AG04449 (cell line): ENCODE measurements at places on chromosomes 2 and 18.

DNA sequence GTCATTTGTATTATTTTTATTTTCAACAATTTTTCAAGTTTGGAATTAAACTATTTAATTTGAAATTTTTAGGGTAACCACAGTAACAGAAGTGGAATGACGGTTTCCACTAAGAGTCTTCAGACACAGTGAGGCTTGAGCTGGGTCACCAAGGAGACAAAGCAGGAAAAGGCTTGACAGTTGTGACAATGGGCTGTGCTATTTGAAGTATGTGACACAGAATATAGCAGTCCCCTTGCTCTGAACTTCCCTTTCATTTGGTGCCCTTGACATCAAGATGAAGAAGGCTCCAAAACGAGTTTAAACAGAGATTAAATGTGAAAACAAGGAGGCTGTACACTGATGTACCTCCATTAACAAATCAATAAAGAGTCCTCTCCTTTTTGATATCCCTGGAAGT lies 265.4 kb upstream of the DLGAP1 start:
- DNase-seq: no peak

DNA sequence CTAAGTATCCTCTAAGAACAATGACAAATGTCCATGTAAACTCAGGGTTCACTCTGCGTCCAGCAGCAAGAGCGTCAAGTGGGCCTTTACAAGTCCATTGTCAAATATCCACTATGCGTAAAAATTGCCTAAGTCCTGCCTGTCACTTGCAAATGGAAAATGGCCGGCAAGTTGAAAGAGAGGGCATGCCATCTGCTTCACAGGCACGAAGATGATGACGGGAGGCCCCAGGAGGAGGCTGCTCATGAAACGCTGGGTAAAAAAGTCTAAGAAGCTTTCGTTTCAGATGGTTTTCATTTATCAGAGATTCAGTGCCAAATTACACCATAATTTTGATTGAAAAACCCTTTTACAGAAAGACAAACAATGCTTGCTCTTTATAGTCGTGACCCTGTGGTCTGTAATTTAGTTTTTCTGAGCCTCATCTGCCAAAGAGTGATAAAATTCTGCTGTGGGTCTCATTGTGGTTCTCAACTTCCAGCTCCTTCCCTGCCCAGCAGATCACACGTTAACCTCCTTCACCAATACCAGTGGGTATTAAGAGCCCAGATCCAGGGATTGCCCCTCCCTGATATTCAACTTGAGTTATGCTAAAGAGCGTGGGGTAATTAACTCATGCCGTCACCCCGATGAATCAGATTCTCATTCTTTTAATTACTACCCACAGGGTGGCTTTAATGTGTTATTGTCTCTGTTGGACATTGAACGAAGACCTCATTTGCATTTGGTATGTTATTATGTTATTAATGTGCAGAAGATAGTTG lies 160.2 kb upstream of the ALKAL2 start:
- no peak for DNase-seq

- DNase-seq: no peak
Measured at GRCh38 chr2:126752876-126753275, 96.9 kb downstream of the GYPC start.

DNA sequence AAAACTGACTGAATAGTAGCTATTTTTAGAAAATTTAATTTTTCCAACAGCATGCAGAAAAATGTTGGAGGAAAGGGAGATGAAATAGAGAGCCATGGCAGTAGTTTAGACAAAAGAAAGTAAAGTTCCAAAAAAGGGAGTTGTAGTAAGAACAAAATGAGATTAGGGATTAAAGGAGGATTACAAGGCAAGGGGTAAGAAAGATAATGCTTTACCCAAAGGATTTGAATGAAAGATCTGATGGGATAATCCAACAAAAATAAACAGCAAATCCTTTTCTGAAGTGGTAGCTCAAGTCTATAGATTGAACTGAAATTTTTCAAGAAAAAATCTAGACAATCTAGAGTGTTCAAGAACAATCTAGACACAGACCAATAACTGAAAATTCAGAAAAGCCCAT lies 644.3 kb upstream of the FSHR start:
- no peak for DNase-seq

GRCh38 chr2:127034051-127034450 lies 72.9 kb downstream of the BIN1 start:
- no peak for DNase-seq

- DNase-seq: no peak
Measured at GRCh38 chr2:169507698-169508097, 1.8 kb upstream of the KLHL41 start.

GRCh38 chr18:77708826-77709506 lies 459.3 kb downstream of the GALR1 start:
- no peak for DNase-seq

DNA sequence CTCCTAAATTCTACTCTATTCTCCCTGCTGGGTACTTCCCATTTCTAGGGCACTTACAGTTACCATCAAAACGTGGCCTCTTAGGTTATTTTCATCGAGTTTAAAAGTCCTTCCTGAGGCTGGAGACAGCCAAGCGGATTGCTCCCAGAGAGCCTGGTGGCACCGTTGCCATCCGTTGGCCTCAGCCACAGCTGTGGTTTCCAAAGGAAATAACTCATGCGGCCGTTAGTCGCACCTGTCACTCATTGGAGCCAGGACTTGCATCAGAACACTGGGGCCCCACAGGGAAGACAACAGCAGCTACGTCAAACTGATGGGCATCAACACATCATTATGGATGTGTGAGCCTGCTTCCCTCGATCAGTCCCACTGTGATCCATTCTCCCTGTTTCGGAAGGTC lies 453.4 kb downstream of the BCL11A start:
- no peak for DNase-seq

- DNase-seq: no peak
Measured at GRCh38 chr2:42926434-42927333, 134.3 kb upstream of the HAAO start.

DNA sequence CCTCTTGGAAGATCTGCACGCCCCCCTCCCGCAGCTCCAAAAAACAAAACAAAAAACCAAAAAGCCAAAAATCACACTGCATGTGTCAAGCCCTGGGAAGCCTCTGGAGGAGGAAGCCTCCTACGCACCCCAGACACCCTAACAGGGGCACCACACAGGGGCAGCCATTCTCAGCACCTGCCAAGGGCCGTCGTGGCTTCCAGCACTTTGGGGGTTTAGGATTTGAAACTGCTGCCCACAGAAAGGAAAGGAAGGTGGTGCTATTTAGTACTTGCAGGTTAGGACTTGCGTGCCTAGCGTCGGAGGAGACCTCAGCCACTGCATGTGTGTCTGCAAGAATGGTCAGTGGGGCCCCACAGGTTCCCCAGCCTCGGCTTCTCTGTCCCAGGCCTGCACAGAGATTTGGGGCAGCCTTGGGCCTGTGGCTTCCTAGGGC lies 419 bp upstream of the GPR55 start:
- DNase-seq: no peak

- no peak for DNase-seq
Measured at GRCh38 chr2:128032092-128032491, 4.2 kb upstream of the SAP130 start.

DNA sequence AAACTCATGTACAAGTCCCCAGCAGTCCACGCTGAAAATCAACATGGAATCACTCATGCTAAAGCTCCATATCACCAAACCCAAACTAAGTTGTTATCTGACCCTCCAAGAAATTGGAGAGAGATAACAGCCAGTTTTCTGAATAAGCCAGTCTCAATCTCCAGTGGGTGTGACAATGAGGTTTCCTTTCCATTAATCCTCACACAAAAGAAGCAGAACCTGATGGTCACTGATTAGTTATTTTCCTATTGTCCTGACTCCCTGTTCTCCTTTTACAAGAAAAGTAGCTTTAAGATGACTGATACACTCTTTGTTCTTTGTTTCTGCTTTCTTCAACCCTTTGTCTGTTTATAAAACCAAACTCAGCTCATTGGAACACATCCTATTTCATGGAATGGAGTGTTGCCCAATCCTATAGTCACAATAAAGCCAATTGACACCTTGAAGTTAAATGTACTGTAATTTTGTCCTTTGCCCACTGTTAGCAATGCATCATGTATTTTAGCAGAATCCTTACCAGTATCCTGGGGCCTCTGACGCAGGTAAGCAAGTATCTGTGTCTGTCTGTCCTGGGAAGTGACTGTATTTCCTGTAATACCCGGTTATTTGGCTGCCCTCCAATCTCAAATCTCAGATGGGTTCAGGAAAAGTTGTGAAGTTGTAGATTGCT lies 30.6 kb upstream of the SH3RF3 start:
- no peak for DNase-seq
